ENCODE measurements at places on chromosomes 7 and 10.
A peak's percentile ranks its signal among the peaks of the same experiment; 100 is the strongest.

DNA sequence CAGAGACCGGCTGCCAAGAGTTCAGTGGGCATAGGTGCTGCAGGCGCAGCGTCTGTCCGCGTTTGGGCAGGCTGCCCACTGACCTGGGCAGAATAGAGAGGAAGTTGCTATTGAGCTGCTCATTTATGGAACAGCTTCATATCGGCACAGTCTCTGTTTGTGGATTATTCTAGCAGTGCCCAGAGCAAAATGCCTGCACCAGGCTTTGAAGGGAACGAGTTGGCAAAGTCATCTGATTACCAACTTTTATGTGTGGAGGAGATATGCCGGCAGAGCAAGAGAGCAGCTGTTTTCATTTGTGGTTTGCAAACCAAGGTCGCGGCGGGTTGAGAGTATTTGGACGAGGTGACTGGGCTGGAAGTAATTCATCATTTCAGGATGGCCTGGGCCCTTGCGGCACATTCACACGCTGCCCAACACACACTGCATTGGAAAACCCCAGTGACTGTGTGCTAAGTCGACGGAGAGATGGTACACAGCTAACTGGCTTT, 228.5 kb downstream of the TCERG1L start:
- no peak for DNase-seq

DNA sequence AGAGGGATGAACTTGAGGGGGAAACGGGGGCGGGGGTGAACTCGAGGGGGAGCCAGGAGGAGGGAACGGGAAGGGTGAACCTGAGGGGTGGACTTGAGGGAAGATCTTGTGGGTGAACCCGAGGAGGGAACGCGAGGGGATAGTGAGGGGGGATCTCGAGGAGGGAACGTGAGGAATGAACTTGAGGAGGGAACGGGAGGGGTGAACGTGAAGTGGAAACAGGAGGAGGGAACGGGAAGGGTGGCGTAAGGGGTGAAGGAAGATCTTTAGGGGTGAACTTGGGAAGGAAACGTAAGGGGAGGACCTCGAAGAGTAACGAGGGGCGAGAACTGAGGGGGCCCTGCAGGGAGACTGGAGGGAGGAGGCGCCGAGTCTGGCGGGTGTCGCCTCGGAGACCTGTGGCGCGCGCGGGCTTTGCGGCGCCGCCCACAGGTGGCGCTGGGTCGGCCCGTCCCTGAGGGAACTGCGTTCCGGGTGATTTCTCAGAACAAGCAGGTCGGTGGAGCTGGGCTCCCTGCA, 651 bp downstream of the MYO3A start:
- no peak for DNase-seq

- DNase-seq: no peak
Measured at GRCh38 chr7:47470567-47471357, 111.1 kb downstream of the TNS3 start.

- DNase-seq: no peak
Measured at GRCh38 chr10:6514844-6515780, 65.0 kb downstream of the PRKCQ start.

DNA sequence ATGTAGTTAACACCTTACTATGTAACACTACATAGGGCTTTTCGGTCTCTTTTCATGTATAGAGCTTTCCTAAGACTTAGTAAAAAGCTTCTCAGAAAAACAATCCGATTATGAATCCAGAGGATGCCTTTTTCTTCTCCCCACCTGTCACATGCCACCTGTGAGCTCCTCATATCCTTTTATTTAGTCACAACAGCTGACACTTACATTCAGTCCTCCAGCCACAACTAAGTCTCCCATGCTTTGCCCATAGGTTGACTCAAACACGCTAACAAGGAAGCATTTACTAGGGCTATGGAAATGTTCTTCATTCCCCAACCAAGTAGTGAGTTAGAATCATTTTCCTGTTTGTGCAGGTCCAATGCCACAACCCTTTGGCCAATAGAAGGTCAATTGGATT, 7.9 kb downstream of the ENO4 start:
- no peak for DNase-seq

GRCh38 chr7:36977878-36978277, 253.6 kb upstream of the AOAH start:
- DNase-seq: no peak

DNA sequence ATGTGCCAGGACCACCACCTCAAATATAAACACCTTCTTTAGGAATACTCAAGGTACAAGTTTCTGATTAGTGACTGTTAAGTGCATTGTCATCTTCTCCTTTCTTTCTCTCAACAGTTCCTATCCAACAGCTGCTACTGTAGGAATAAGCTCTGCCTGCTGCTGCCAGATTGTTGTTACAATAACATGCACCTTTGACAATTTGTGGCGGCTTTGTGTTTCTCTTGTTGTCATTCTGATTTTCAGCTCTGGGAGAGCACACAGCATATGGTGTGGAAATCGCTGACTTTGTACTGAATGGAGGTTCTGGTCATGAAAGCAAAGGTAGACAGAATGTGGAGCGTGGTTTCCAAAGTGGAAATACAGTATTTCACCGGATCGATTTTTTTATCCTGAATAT, 182.8 kb downstream of the SEC23IP start:
- DNase-seq: no peak

- no peak for DNase-seq
Measured at GRCh38 chr7:76047305-76047810, 442 bp downstream of the STYXL1 start.

- DNase-seq: peak; percentile 14
Measured at GRCh38 chr7:85776691-85777345, 590.0 kb upstream of the SEMA3D start.

GRCh38 chr7:22082553-22082885, 136.8 kb upstream of the CDCA7L start:
- no peak for DNase-seq

DNA sequence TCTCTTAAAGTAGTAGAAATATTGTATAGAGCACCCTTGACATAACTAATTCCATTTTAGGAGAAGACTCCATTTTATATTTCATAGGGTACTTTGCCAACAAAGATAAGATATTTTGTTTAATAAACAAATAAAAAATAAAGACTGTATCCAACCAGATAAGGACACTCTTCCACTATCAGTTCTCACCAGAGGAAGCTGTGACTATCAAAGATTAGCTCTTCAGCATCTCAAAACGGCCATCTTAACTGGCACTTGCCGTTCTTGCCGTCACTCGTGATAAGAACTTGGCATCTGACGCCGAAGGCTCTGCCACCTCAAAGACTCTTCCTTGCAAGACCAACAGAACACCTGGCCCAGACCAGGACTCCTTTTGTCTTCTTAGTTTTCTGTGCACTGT, 26.3 kb upstream of the AKR1B1 start:
- DNase-seq: no peak

DNA sequence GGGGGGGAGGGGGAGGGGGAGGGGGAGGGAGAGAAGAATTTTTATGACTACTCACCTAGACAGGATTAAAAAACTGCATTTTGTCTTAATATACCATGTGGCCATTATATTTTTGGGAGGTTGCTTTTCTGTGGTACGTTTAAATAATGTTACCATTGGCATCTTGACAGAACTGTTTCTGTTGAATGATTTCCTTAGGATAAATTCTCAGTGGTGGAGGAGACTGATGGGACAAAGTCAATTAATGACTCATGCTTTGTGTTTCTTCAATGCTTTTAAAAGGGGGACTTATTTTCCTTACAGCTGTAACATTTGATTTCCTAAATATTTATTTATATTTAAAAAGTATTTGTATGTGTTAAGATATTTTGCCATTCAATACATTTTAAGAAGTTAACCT, 13.7 kb downstream of the AGR2 start:
- DNase-seq: no peak

- DNase-seq: no peak
Measured at GRCh38 chr10:4067531-4067930, 282.5 kb upstream of the KLF6 start.

Data from retinal pigment epithelial cell (primary cell).